ENCODE measurements at places on chromosomes 12 and 14.

GRCh38 chr14:91755570-91756295, 23.8 kb upstream of the CATSPERB start:
- no peak for DNase-seq

GRCh38 chr12:104477510-104478390, 21.0 kb downstream of the CHST11 start:
- no peak for DNase-seq

DNA sequence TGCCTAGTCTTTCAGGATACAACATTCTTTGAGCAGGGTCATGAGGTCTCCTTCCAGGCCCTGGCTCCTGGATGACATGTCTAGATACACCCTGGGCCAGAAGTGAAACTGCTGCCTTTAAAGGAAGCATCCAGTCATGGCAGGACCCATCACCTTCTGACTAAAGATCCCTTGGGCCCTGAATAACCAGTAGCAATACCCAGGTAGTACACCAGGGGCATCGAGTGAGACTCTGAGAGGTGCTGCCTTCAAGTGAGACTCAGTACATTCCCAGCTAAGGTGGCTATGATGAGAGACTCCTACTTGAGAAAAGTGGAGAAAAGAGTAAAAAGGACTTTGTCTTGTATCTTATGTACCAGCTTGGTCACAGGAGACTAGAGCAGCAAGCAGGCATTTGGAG, 23.5 kb downstream of the OR6C68 start:
- DNase-seq: no peak

GRCh38 chr14:22472935-22473854, 115.8 kb downstream of the DAD1 start:
- no peak for DNase-seq

DNA sequence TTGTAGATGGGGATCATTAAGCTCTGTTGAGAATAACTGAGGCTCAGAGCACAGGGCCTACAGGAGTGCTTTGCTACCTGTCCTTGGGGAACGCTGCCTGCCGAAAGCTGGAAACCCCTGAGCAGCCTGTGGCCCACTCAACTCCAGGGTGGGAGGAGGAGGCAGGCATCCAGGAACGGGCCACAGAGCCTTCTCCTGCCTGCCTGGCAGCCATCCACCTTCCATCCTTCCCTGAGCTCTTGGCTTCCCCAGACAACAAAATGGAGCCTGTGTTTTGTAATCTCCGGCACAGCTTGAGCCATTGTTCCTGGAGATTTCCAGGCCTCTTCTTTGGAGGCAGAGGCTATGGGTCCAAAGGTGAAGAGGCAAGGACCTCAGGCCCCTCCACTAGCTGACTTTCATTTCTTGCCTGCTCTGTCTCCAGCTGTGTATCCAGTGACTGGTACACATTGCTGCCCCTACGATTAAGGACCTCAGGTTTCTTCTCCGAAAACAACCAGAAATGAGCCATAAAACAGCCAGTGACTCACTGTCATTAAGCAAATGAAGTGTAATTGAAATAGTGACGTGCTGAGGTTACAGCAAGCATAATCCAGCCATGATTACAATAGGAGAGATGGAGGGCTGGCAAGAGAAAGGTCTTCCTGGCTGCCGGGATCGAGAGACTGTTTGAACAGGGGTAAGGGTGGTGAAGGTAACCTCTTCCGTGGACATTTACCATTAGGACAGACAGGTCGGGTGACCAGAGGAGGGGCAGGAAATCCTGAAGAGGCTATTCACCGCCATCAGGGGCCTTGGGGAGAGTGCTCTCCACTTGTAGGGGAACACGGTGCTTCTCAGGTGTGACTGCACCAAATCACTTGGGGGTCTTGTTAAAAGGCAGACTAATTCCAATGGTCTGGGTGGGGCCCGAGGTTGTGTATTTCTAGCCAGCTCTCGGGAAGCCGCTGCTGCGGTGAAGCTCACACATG, 56.3 kb upstream of the KCNA5 start:
- DNase-seq: no peak

GRCh38 chr14:56057071-56057741, 61.0 kb upstream of the PELI2 start:
- no peak for DNase-seq

DNA sequence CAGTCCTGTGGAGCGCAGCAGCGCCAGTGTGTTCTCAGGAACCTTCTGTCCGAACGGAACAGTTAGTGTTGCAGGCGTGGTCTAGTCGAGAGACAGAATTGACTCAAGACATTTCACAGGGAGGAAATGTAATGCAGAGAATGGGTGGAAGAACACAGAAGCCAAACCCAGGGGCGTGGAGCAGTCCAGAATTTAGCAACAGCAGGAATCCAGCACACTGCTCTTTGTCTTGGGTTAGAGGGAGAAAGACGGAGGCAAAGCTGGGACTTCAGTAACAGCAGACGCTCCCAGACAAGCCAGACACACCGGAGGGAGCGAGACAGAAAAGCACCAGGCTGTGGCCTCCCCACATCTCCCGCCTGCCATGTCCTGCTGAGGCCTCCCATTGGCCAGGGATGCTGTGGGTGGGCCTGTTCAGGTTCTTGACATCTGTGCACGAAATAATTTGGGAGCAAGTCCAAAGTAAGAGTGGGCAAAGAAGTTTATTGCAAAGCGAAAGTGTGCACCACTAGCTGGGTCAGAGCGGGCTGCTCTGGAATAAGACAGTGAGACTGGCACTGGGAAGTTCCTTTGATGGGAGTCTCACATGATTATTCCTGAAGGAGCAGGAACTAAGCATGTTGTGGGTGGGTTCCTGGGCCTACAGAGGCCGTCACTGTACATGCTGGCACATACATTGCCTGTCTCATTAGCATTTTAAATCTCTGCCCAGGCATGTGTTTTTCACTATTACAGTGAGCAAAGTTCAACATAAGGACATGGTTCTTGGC, 339.3 kb upstream of the SFSWAP start:
- DNase-seq: no peak

DNA sequence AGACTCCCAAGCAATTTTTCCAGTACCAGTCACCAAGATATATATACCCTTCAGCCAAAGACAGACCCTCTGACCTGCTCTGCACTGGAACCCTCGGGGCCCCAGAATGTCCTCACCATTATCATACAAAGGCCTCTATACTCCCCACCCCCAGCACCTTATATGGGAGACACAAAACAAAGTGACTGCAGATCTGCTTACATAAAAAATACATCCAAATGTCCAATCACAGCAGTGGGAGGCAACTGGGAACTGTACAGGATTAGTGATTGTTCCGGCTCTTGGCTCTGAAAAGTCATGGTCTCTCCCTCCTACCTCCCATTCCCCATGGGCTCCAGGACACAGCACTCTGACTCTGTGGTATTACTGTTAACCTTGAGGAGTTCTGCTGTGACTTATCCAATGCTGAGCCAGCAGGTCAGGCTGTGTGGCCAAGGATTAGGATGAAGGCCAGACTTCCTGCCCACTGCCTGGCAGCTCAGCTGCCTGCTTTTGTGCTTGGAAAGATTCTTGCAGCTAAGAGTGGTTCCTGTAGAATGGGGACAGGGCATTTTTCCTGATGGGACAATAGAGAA, 13.7 kb downstream of the OXA1L start:
- DNase-seq: no peak

- no peak for DNase-seq
These were observed 45.0 kb downstream of the KCNA5 start for GRCh38 chr12:5088586-5089264.

DNA sequence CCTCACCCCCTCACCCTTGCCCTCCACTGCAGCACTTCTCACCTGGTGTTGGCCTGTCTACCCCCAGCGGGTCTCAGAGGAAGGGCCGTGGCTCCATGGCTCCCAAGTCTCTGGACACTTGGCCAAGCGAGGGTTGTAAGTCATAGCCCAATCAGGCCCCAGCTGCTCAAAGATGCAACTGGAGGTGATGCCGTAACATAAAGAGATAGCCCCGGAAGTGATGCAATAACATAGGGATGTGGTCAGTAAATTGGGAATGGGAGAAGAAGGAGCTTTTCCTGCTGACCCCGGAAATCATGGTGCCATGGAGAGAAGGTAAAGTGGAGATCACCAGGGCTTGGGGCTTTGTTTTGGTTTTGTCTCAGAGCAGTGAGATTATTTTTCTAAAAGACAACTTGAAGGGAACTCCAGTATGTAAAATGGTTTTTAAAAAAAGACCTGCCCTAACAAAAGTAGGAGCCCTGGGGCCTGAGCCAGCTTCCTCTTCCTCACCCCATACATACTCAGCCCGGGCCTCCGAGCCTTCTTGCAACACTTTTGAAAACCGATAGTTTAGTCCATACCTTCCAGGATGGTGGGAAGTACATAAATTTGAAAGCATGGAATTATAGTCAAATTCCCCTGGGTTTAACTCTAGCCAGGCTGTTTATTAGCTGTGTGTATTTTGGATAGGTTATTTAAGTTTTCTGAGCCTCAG, 212.5 kb downstream of the CRADD start:
- DNase-seq: no peak

GRCh38 chr12:87272851-87273250, 756.4 kb downstream of the C12orf50 start:
- no peak for DNase-seq

DNA sequence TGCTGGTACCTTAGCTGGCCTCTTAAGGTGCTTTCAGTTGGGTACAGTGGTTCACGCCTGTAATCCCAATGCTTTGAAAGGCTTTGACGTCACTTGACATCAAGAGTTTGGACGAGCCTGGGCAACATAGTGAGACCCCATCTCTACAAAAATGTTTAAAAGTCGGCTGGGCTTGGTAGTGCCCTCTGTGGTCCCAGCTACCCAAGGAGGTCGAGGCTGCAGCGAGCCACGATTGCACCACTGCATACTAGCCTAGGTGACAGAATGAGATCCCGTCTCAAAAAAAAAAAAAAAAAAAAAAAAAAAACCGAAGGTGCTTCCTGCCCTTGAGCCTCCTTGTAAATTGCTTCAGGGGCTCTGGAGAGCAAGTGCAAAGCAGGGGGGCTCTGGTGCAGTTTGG, 50.0 kb downstream of the ACACB start:
- DNase-seq: no peak

GRCh38 chr14:53850714-53851296, 105.8 kb downstream of the BMP4 start:
- no peak for DNase-seq

DNA sequence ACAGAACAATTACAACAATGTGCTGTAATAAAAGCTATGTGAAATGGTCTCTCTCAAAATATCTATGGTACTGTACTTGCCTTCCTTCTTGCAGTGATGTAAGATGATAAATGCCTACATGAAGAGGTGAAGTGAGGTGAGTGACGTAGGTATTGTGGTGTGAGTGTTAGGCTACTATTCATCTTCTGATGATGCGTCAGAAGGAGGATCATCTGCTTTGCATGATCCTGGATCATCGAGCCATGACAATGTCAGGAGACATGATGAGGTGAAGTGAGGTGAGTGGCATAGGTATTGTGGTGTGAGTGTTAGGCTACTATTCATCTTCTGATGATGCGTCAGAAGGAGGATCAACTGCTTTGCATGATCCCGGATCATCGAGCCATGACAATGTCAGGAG, 105.8 kb downstream of the KCNC2 start:
- DNase-seq: no peak

DNA sequence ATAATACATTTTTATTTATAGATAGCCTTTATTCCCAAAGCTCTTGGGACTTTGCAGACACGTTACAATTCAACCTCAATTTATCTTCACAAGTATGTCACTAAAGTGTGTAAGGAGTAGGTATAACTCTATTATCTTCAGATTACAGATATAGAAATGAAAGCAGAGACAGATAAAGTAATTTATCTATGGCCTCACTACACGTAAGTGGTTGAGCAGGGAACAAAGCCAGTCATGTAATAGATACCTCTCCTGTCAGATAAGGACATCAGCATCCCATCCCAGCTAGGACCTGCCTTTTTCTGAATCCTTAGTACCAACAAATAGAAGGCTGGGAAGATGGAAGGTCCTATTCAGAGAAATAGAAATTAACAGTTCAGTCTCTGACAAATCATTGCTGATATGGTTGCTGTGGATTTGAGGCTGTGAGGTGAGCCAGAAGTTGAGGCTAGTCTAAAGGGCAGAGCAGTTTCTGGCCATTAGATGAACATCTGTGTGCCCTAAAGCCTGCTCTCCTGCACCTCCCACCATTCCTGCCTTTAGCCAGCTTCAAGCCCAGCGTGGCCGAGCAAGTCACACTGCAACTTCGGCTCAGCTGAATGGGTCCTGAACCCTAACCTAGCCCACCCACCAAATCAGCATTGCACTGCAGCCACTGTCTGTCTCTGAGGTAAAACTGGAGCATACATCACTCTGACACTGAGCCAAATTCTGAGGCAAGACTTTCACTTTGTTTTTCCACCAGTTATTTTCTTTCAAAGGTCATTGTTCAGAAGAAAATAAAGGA, 71.1 kb upstream of the PLEKHA5 start:
- no peak for DNase-seq

- no peak for DNase-seq
These were observed 8.2 kb downstream of the TAS2R19 start for GRCh38 chr12:11014234-11014633.

DNA sequence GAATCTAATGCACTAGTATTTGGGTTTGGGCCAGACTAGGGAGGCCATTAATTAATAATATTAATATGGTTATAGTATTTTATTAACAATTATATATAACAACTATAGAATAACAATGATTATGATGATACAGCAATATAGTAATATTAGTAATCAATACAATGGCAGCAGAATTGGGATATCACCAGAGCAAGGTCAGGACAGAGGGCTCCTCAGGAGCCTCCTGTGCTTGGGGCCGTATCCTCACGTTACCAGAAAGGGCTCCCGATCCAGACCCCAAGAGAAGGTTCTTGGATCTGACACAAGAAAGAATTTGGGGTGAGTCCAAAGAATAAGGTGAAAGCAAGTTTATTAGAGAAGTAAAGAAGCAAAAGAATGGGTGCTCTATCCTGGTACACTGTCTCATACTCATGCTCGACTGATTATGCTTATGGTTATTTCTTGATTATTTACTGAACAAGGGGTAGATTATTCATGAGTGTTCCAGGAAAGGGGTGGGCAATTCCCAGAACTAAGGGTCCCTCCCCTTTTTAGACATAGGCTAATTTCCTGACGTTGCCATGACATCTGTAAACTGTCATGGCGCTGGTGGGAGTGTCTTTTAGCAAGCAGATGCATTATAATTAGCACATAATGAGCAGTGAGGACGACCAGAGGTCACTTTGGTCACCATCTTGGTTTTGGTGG, 61.6 kb downstream of the RIN3 start:
- no peak for DNase-seq

Measured in T-helper 17 cell (primary cell).